ENCODE measurements at places on chromosomes 4 and X. TPM values are rescaled to one million over a fixed set of nuclear protein-coding genes. Genes with fewer than 3 reads are reported as not detected.

DNA sequence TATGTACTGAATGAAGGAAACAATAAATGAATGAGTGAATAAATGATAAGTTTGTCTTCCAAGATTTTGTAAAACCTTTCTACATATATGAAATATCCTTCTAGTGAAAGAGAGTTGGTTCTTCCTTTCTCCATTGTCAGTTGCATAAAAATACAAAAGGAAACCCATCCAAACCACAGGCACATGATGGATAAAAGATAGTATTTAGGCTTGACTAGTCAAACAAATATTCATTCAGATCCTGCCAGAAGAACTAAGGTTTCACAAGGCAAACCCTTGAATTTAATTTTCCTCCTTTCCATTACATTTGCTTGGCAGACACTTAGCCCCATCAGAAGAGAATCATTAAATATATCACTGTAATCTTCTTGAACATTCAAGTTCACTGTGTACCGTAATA, 208.4 kb downstream of the COL25A1 start:
- H3K4me1 ChIP-seq: no peaks in the 10 kb centered on the region
- no peak overlapping the region for H3K27ac ChIP-seq
- no peak overlapping the region for H3K4me3 ChIP-seq
- no peak for ATAC-seq

- no peak for ATAC-seq
Measured at GRCh38 chr4:41885456-41885855, 49.8 kb upstream of the TMEM33 start.

The CTAG1A gene
- total RNA-seq: not detected

GRCh38 chr4:39792529-39792928, 94.6 kb downstream of the UBE2K start:
- H3K4me1 ChIP-seq: no peaks in the 10 kb centered on the region
- H3K27me3 ChIP-seq: no peaks in the 10 kb centered on the region
- no peaks in the 10 kb centered on the region for H3K36me3 ChIP-seq

- ATAC-seq: no peak
- H3K27ac ChIP-seq: no peak overlapping the region
- no peak overlapping the region for H3K4me3 ChIP-seq
- peaks cover 3% of the 10 kb centered on the region for H3K27me3 ChIP-seq
- no peaks in the 10 kb centered on the region for H3K4me1 ChIP-seq
Measured at GRCh38 chr4:6235012-6235411, 34.6 kb upstream of the WFS1 start.

DNA sequence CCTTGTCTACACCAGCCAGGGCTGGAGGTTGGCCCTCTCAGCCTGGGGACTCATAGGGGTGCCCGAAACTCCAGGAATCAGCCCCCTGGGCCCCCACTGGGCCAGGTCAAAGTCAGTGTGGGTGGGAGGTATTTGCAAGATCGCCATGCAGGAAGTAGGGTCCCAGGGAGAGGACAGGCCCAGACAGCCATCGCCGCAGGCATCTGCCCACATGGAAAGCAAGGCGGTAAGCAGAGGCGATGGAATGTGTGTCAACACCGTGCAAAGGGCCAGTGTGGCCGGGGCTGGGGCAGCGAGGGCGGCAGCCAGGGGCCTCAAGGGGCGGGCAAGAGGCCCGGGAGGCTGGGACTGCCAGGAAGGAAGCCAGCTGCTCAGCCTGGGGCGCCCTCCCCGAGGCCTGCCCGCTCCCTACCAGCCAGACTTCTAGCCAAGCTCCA, 19.3 kb upstream of the DUSP9 start:
- no peak overlapping the region for H3K4me3 ChIP-seq
- no peak for ATAC-seq
- H3K27me3 ChIP-seq: peaks cover 3% of the 10 kb centered on the region
- no peaks in the 10 kb centered on the region for H3K36me3 ChIP-seq

The ZFP92 gene
- 2.0 TPM for total RNA-seq

All from activated T-helper 17 cell treated with anti-CD3 and anti-CD28 coated beads, Interleukin-2, amount 50 U/mL, for 72 hours (primary cell).